Suppressor macrophage treated with lipopolysaccharide for 1 hour (primary cell): ENCODE measurements at places on chromosomes 3 and 15.

DNA sequence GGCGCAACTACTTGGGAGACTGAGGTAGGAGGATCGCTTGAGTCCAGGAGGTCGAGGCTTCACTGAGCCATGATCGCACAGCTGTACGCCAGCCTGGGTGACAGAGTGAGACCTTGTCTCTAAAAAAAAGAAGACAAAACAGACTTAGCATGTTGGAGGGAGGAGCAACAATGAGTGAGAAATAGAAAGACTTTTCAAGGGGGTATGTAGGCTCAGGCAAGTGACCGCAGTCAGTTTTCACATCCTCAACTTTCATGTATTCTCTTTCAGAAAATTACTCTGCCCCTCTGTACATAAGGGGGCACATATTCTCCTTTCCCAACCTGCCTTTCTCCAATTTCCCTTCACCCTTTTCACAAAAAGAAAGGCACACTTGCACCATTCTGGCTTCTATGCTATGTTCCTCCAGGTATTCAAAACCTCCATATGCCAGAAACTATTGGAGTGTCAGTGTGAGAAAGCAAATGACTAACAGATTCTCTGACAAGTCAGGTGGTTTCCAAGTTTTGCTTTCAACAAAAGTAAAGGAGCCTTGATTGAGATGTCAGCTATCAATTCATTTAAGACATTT, 7.6 kb downstream of the NSUN3 start:
- DNase-seq, result no peak

GRCh38 chr15:89648106-89649012, 6.9 kb downstream of the KIF7 start:
- DNase-seq, result no peak

DNA sequence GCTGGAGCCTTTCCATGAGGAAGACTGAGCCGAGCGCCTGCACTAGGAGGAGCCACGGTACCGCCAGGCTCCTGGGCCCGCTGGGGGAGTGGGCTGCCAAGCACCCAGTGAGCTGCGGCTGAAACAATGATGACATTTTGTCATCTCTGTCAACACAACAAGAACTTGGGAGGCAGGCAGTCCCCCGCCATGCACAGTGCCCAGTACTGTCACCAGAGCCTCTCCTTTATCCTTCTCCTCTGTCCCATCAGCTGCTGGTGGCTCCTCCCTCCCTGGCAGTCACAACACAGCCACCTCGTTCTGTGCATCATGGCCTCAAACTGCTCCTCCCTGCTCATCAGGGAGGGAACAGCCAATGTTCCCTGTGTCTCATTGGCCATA, 34.0 kb upstream of the PCSK6 start:
- no peak for DNase-seq

DNA sequence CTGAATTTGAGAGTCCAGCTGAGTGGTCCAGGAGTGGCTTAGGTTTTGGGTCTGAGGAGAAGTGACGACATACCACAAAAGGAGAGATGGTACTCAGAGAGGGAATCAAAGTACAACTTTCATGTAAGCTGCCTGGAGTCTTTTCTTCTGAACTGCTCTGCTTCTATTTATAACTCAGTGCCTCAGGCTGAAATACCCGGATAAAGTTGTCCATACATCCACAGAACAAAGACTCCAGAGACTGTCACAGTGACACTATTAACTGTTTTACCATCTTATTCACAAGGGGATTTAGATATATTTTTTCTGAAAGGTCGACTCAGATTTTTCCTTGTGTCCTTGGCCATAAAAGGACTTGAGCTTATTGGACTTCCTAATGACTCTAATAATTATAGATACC, 264.3 kb upstream of the DNAJC19 start:
- DNase-seq, result no peak

DNA sequence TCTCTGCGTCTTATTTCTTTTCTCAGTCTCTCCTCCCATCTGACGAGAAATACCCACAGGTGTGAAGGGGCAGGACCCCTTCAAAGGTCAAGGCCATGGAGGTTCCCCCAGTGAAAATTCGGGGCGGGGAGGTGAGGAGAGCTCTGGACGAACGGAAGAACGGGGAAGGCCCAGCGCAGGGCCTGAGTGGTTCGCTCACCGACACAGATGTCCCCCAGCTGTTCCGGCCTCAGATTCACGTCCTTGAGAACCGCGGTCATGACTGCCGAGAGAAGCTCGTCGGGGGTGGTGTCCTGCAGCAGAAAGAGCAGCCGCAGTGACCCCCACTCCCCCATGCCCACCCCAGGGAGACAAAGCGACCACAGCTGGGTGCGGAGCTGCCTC, 542 bp downstream of the ACAA1 start:
- DNase-seq, result peak; percentile 55

- DNase-seq, result peak; percentile 76
These were observed 8.5 kb downstream of the SHOX2 start for GRCh38 chr3:158097593-158098308.

DNA sequence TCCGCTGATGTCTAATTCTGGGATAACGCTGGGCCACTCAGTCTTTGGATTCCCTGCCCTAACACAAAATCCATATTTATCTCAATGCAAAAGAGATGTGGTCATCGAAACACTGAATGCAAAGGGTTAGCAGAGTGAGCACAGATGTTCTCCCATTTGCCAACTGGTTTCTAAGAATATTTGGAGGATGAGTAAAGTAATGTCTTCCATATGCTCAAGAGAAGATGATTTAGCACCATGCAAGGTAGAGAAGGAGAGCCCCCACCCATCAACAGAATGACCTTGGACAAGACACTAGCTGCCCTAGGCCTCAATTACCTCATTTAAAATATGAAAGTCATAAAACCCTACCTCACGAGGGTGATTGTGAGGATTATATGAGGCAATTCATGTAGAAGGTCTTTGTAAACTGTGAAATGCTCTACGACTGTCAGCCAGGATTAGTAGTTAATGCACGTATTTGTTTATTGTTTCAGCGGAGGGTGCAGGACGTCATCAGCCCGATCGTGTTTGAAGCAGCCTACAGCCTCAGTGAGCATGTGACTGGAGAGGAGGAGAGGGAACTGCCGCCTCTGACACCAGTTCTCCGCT, 232.9 kb upstream of the CTDSPL start:
- no peak for DNase-seq

- peak; percentile 71 for DNase-seq
These were observed 260.1 kb downstream of the UACA start for GRCh38 chr15:70503073-70503745.

- no peak for DNase-seq
These were observed 206.0 kb downstream of the CDIN1 start for GRCh38 chr15:36785396-36785795.

DNA sequence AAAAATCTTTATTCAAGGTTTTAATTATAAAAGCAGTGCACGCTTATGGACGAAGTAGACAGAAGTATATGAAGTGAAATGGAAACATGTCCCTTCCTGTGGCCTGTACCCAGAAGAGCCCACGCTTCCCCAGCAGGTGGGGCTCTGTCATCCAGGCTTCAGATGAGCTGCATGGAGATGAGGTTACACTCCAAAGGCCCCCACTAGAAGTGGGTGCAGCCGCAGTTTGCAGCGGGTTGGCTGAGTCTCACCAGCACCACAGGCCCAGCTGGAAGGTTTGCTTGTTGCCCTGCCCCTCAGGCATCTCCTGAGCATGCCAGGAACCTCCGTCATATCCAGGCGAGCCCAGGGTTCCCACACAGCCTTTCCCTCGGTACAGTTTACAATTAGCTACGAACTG, 33.1 kb downstream of the PRR20G start:
- DNase-seq, result peak; percentile 59

DNA sequence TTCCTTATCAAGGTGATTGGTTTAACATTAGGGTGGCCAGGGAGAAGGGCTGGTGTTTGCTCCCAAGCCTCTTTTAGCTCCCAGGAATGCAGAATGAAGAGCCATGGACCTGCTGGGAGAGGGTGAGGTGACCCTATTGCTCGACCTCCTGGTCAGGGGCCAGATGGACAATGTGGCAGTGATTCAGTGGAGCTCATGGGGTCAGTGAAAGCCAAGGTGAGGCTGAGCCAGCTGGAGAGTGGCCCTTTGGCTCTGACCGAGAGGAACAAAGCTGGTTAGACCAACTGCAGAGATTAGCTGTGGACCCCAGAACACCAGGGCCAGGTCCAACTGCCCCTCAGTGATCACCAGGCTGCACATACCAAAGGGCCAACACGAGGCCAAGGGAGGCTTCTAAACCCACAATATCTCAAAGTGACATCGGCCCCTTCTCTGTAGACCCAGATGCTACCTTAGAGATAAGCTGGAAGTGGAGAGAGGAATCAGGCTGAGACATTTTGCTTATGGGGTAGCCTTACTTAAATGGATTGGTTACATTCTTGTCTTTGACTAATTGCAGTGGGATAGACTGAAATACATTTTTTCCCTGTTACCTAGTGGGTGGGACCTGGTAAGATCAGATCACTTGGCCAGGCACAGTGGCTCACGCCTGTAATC, 15.8 kb upstream of the BTBD1 start:
- DNase-seq, result no peak

- no peak for DNase-seq
These were observed 7.2 kb upstream of the SEC22A start for GRCh38 chr3:123194552-123194951.

DNA sequence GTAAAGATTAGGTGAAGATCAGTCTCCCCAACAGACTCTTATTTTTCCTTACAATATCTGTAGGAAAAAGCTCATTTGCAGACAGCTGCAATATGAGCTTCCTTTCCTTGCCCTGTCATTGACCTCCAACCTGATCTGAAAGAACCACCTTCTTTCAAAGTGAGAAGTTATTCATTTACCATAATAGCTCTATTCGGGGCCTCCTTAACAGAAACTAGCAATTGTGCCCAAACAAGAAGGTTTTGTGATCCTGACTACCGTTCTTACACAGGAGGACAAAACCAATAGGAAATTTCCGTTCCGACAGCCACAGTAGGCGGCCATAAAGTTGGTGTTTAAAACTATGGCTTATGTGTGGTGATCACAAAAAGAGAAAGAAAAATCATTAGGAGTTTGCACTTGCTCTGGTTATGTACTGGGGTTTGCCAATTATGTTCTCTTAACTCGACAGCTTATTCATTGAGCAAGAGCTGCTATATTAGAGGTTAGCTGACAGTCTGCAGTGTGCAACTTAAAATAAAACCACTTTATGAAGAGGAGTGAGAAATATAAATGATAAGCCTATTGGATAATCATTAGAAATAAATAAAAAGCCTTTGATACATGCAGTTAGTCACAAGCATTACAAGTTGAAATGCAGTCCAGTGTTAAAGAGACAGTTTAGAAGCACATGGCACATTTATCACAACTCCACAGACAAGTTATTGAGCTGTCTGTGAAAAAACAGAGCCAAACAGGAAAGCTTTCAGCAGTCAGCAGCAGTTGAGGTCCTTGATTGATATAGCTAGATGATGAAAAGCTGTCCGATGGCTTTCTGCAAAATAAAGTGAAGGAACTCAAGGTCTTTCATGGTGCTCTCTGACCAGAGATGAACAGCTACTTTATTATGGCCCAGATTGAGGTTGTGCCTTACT, 199.8 kb downstream of the WDR72 start:
- DNase-seq, result no peak

DNA sequence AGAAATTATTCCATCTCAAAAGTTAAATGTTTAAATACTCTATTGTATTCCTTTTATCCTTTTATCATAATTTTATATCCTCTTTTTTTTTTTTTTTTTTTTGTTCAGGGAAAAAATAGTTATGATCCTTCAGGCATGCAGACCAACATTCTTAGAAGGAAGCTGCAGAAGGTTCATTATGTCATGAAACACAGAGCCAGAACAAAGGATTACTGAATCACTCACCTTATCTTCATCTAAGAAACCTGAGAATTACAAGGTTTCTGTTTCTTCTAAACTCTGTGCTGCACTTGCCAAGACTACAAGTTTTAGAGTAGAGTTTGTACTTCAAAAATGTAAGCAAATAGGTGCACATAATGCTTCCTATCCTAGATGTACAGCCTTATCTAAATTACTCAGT, 3.3 kb downstream of the PLCH1 start:
- no peak for DNase-seq

GRCh38 chr3:164903820-164904451, 174.4 kb downstream of the SI start:
- no peak for DNase-seq

DNA sequence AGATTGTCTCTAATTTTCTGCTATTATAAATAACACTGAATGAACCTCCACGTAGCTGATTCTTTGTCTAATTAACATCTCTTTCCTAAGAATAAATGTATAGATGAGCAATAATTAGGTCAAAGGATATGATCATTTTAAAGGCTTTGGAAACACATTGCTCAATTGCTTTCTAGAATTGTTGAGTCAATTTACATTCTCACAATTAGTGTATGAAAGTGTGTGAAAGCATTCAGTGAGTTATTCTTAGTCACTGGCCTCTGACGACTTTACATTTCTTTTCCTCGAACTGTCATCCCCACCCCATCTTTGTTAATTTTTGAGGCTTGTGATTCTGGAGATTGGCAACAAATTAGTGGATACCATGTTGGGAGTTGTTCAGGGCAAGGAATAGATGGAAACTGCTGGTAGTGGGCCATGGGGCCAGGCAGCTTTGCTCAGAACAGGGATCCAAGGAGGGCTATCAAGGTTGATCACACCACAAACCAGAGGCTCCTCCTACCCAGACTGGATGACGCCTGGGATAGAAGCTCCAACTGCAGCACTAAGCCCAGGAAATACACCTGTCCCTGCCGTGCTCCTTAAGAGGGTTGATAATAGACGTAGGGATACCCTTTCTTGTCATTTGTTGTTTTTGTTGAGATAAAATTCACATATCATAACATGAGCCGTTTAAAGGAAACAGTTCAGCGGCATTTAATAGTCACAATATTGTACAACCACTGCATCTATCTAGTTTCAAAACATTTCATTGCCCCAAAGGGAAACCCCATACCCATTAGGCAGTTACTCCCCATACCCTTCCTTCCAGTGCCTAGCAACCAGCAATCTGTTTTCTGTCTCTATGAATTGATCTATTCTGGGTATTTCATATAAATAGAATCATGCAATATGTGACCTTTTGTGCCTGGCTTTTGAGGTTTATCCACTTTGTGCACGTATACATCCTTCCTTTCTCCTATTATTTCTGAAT, 27.9 kb downstream of the EIF1B start:
- no peak for DNase-seq

- no peak for DNase-seq
These were observed 82.9 kb downstream of the THBS1 start for GRCh38 chr15:39663704-39664250.

GRCh38 chr3:29153811-29154210, 127.1 kb upstream of the RBMS3 start:
- no peak for DNase-seq

DNA sequence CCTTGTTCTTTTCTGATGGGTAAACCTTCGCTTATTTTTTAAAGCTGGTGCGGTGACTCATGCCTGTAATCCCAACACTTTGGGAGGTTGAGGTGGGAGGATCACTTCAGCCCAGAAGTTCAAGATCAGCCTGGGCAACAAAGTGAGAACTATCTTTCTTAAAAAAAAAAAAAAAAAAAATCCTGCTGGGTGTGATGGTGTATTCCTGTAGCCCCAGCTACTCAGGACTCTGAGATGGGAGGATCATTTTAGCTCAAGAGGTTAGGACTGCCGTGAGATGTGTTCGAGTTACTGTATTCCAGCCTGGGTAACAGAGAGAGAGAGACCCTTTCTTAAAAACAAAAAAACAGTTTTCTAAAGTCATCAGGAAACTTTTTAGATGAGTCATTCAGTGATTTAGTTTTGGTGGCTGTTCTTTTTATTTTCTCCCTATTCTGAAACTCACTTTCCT, 37.7 kb downstream of the SLMAP start:
- no peak for DNase-seq
